ENCODE measurements at places on chromosomes 4 and X.

GRCh38 chrX:138349351-138349750 is 362.2 kb downstream of the FGF13 start:
- DNase-seq: no peak

GRCh38 chr4:10281996-10282395 is 165.4 kb upstream of the WDR1 start:
- DNase-seq: no peak

GRCh38 chr4:3186609-3187008 is 62.4 kb upstream of the MSANTD1 start:
- no peak for DNase-seq

GRCh38 chr4:76641351-76641750 is 206.3 kb downstream of the SHROOM3 start:
- no peak for DNase-seq

DNA sequence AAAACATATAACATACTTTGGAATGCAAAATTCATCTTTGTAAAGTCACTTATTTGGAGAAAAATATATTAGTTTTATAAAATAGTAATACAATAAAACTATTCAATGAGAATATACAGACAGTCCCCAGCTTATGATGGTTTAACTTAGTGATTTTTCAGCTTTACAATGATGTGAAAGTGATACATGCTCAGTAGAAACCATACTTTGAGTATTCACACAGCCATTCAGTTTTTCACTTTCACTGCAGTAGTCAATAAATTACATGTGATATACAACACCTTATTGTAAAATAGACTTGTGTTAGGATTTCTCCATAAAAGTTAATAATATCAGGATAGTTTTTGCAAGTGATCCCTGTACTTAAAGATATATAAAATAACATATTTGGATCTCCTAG is 436.0 kb downstream of the CENPC start:
- DNase-seq: no peak

DNA sequence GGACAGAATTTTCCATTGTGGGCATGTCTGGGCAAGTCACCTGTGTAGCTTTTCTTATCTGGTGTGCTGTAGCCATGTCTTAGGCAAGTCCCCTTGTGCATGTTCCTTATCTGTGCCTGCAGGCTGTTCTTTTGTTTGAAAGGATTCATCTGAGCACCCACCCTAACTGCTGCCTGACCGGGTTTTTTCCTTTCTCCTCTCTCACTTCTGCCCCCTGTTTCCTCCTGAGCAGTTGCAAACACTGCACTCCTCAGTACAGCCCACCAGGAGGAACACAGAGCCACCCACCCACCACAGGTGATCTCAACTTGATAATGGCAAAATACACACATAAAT is 29.2 kb upstream of the IL9R start:
- DNase-seq: no peak

DNA sequence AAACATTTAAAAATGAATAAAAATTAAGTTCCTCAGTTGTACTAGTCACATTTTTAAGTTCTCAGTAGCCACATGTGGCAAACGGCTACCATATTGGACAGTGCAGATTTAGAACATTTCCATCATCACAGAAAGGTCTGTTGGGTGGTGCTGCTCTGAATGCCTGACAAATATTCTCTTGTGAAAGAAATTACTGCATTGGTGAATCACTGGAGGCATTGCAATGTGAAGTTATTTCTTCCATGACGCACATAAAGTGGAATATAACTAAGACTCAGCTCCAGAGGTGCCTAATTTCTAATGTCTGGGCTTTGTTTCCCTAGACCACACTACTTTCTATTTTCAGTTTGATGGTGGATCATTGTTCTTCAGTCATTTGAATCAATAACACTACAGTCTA is 44.9 kb downstream of the CLNK start:
- DNase-seq: no peak

GRCh38 chr4:179728305-179728704 is 2286.1 kb upstream of the AGA start:
- no peak for DNase-seq

Measured in breast epithelium (tissue), 4 donors.